ENCODE measurements at places on chromosomes 16 and 17.

GRCh38 chr17:14325618-14326167, 24.8 kb downstream of the HS3ST3B1 start:
- no peak for DNase-seq

- no peak for DNase-seq
Observed at GRCh38 chr16:1003391-1004347, 22.1 kb downstream of the SOX8 start.

DNA sequence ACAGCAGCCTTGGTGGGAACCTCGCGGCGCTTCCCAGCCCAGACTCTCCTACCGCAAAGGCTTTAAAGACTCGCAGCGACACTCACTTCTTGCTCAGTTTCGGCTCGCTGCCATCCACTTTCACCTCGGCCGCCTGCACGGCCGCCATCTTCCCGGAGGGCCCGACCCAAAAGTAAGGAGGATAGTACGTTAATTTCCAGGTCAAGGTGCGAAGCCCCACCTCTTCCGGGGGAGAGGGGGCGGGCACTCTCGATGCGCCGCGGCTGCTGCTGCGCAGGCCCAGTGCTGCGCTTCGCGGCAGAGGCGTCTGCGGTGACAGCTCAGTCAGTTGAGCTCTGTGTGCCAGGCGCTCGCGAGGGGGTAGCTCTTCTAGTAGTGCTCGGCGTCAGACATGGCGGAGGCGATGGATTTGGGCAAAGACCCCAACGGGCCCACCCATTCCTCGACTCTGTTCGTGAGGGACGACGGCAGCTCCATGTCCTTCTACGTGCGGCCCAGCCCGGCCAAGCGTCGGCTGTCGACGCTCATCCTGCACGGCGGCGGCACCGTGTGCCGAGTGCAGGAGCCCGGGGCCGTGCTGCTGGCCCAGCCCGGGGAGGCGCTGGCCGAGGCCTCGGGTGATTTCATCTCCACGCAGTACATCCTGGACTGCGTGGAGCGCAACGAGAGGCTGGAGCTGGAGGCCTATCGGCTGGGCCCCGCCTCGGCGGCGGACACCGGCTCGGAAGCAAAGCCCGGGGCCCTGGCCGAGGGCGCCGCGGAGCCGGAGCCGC, at the start of the genes KARS1 and TERF2IP:
KARS1 (minus strand) TSS at position 174 of the 773 bp plus-strand sequence; CDS start at position 148, 26 bp downstream.
TERF2IP (plus strand) TSS at position 282 of the 773 bp plus-strand sequence; CDS start at position 392, 110 bp downstream.
- peak; percentile 91 for DNase-seq

GRCh38 chr17:55926276-55926990, 175.6 kb downstream of the PCTP start:
- DNase-seq: no peak

DNA sequence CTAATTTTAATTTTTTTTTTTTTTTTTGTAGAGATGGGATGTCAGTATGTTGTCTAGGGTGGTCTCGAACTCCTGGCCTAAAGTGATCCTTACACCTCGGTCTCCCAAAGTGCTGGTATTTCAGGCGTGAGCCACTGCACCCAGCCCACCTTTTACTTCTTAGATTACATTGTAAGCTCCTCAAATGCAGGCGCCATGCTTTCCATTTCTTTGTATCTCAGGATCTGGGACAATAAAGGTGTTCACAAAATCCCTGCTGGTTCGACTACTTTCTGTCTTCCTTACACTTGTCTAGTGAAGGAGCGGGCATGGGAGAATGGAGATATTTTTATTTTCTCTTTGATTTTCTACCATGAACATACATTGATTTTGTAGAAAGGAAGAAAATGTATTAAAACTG, 23.2 kb upstream of the C16orf74 start:
- no peak for DNase-seq

DNA sequence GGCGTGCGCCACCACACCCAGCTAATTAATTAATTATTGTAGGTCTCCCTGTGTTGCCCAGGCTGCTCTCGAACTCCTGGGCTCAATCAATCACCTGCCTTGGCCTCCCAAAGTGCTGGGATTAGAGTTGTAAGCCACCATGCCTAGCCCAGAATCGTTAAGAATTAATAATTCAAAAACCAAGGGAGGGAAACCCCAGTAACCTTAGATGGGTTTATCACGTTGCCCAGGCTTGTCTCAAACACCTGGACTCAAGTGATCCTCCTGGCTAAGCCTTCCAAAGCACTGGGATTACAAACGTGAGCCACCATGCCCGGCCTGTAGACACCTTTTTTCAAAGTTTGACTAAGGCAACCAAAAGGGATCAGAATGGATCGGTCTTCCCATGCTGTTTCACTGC, 21.6 kb downstream of the CD300LF start:
- no peak for DNase-seq

DNA sequence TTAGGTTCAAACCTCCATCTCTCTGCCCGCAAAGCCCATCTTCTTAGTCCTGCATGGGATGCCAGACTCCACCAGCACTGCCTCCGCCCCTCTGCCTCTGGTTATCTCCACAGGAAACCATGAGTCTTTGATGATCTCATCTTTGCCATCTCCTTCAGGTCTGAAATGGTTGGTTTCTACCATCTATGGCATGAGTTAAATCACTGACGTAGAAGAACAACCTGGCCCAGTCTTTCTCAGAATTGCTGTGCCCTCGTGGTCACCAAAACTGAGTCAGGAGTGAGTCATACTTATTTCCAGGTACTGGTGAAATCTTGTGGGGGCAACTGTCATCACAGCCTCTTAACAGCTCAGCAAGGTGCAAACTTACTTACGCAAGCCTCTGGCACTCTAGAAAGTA, 468.7 kb upstream of the C16orf82 start:
- DNase-seq: no peak

DNA sequence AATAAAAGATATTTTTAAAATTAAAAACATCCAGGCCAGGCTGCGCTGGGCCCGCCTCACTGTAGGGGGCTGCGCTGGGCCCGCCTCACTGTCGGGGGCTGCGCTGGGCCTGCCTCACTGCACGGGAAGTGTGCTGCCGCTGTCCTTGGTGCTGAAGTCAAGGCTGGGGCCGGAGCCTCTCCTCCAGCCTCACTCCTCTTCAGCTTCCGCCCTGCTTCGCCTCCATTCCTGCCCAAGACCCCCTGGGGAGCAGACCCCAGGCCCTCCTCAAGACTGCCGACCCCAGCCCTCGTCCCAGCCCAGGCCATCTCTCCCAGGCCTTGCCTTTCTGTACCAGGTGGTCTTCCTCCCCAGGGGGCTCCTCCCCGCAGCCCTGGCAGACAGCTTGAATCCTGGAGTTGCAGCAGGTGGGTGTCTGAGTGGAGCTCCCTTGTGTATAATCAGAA, 26.2 kb downstream of the ENDOV start:
- DNase-seq: no peak

- DNase-seq: no peak
Observed at GRCh38 chr16:65944361-65944760, 422.1 kb upstream of the CDH5 start.

DNA sequence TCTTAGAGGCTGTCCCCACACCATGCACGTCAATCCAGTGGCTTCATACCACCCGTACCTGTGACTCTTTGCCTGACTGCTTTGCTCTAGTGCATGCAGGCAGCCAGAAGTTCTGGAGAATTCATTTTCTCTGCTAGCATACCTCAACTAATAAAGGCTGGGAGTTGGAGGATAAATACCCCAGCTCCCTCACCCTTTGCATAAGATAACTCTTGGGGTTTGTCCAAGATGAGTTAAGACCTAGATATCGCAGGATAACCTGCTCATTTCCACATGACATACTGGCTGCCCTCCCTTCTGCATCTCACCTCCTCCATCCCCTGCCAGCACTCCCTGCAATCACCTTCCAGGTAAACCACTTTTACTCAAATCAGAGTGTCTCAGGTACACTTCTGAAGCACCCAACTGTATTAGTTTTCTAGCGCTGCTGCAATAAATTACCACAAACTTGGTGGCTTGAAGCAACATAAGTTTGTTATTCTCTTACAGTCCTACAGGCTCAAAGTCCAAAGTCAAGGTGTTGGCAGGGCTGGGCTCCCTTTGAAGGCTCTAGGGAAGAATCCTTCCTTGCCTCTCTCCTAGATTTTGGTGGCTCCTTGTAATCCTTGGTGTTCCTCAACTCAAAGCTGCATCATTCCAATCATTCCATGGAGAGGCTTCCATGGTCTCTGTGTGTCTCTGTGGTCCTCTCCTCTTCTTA, 146.8 kb downstream of the CRLF3 start:
- no peak for DNase-seq

- peak; percentile 31 for DNase-seq
Observed at GRCh38 chr17:57995076-57995956, 7.3 kb upstream of the VEZF1 start.

DNA sequence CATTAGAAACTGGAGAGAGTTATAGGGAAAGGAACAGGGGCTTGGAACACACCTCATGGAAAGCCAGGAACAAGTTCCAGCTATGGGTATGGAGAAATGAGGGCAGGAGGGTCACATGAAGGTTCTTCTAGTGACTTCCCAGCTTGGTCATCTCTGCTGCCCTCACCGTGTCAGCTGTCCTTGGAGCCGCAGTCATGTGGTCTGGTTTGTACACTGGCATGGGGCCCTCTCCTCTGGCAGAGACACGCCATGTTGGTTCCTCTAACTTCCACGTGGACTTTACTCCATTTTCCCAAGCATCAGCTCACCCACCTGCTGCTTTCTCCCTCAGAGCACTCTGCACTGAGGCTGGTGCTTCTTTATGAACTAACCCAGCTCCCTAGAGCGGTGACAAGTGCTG, 26.3 kb downstream of the MPG start:
- DNase-seq: no peak

- DNase-seq: no peak
Observed at GRCh38 chr16:15605839-15606517, 37.0 kb downstream of the MARF1 start.

GRCh38 chr17:75048249-75048878, 1.3 kb downstream of the KCTD2 start:
- DNase-seq: no peak

DNA sequence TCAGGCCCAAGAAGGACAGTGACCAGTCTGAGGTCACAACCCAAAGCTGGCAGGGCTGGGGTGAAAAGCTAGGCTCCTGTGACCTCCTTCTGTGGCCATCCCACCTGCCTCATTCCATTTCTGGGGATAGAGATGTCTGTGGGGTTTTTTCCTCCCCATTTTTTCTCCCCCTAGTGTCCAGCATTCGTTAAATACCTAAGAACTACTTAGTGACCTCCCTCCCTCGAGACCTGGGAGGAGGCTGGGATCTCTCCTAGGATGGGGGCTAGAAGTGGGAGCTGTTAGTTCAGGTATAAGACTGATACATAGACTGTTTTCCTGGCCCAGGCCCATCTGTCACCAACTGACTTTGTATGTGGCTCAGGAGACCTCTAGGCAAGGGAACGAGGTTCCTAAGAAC, 20.5 kb upstream of the STAC2 start:
- DNase-seq: no peak

- no peak for DNase-seq
Observed at GRCh38 chr17:77306048-77306789, 165.4 kb downstream of the SEC14L1 start.

DNA sequence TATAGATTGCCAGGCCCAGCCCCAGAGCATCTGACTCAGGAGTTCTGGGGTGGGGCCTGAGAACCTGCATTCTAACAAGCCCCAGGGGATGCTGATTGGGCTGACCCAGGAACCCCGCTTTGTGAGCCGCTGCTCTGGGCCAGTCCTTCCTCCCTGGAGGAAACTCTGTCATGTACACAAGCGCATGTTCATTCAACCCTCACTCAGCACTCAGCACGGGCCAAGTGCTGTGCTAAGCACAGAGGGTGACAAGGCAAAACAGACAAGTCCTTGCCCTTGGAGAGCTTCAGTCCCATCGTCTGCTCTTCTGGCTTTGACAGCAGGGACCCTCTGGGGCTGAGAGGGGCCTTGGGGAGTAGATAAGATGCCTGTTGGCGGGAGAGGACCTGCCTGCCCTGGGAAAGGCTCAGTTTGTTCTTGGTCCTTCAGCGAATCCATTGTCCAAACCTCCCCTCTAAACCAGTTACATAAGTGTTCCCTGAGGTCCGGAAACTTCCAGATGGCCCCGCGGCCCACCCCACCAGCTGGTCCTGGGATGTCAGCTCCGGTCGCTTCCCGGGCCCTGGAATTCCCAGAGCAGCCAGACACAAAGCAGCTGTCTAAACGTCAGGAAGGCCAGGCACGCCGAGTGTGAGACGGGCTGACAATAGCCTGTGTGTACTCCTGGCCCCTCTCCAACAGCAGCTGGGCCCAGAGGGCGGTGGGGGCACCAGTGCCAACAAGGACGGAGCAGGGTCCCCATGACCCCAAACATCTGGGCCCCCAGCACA, 88.8 kb downstream of the ZDHHC7 start:
- peak; percentile 88 for DNase-seq

DNA sequence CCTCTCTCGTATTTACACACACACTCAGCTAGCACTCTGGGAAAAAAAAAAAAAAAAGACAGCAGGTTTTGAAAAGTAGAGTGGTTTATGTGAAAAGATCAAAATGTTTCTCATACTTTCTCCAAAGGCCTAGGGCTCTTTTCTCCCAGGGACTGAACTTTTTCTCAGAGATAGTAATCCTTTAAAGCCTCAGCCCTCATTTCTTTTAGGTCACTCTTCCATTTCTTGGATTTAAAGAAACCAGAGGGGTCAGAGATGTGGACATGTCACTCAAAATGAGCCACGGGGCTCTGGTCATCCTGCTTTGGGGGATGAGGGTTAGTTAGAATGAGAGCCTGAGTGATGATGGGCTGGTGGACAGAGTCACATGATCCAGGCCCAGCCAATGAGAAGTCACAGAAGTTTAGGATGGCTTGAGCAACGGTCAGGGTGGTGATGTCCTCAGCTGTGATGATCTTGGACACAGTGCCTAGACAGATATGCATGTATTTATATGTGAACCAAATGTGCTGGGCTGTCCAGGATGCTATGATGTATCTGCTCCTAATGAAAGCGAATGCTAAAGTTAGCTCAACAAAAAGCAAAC, 33.7 kb upstream of the AXIN2 start:
- DNase-seq: no peak

DNA sequence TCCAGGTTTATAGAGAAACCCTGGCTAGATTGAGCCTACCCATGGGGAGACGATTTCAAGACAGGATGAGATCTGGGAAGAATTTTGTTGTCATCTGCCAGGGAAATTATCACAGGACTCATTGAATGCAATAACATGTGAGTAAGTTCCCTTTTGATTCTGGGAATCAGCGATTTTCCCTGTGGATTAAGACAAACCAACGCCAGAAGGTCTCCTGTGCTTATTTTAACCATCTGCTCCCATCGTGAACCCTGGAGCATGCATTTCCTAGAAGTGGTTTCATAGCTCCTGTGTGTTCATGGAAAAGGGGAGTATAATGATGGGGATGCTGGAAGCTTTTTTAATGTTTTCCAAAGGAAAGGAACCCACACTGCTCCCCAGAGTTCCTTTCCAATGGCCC, 21.0 kb upstream of the ARHGAP44 start:
- DNase-seq: no peak

- DNase-seq: no peak
Observed at GRCh38 chr17:75064460-75064859, 17.4 kb downstream of the KCTD2 start.

GRCh38 chr16:15653227-15653626, 3.2 kb downstream of the NDE1 start:
- no peak for DNase-seq

- no peak for DNase-seq
Observed at GRCh38 chr17:33551075-33551474, 258.0 kb upstream of the ASIC2 start.

GRCh38 chr16:14611660-14612059, 18.4 kb downstream of the PARN start:
- DNase-seq: no peak

Data from ovary (tissue), 10 donors.